ENCODE measurements at places on chromosomes 5 and 9.

- no peak for DNase-seq
Observed at GRCh38 chr5:62306323-62306895, 403 bp downstream of the KIF2A start.

DNA sequence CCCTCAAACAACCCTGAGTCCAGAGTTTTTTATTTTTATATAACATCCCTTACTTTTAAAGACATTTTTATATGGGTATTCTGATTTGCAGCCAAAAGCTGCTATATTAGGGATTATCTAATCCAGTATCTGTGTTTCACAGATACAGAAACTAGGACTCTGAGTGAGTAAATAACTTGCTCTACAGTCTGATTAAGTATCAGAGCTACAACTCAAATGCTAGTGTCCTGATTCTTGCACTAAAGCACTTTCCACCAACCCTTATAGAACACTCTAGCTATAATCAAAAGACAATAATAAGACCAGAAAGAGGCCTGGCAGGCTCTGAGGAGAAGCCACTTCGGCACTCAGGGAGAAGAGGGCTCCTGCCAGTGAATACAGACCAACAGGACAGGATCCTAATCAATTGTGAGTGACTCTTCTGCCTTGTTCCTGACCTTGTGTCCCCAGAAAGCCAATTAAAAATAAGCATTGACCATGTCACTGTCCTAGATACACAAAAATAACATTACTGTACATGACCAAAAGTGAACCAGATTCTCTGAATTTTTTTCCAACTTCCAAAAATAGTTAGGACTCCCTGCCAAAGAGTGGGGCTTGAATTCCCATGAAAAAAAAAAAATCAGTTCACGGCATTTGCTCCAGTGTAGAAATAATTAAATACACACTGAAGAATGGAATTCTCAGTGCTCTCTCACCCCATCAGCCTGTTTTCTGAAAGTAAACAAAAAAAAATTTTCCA, 63.6 kb upstream of the MAP3K1 start:
- DNase-seq: no peak

- no peak for DNase-seq
Observed at GRCh38 chr9:91197232-91198181, 164.2 kb downstream of the AUH start.

- DNase-seq: no peak
Observed at GRCh38 chr9:79592726-79593493, 21.1 kb downstream of the TLE4 start.

DNA sequence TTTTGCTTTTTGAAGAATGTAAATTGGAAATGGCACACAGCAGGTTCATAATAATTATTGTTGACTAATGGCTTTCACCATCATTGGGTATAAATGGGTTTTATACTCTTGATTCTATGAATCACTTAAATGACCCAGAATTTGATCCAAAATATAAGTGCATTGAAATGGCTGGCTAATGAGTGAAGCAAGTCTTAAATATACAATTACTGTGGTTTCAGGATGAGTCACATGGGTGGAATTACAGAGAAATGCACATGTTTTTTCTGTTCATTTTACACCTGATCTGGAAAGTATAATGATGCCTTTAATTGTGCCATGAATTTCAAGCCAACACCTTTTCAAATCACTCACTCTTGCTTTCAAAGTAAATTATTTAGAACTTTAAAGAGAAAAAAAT, 380.8 kb upstream of the CD180 start:
- DNase-seq: no peak

DNA sequence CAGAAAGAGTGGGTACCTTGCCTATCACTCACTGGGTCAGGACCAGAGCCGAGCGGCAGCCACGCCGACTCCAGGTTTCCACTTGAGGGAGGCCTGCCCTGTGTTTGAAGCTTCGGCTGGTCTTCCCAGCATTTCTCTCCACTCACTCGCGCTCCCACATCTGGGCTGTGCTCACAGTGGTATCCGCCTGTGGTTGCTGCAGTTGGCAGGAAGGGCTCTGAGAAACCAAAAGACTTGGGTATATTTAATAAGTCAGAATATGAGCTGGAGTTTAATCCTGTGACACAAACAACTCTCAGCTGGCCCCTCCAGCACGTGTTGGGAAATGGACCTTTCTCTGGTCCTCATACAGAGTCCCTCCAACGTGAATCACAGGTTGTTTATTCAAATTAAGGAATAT, 70.9 kb downstream of the SPRY4 start:
- no peak for DNase-seq

DNA sequence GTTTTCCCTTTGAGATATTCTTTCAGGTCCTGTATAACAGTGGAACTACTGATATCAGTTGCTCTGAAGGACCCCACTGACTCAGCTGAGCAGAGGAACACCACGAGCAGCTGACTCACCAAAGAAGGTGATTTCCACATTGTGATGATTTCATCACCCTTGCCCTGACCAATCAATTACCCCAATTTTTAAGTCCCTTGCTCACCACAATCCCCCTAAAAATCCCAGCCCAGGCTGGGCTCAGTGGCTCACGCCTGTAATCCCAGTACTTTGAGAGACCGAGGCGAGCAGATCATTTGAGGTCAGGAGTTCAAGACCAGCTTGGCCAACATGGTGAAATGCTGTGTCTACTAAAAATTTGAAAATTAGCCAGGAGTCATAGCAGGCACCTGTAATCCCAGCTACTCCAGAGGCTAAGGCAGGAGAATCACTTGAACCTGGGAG, 125.3 kb upstream of the ABCA1 start:
- no peak for DNase-seq

- DNase-seq: no peak
Observed at GRCh38 chr5:99543841-99544240, 615.0 kb upstream of the CHD1 start.

GRCh38 chr5:83751201-83751600, 30.5 kb upstream of the HAPLN1 start:
- no peak for DNase-seq

DNA sequence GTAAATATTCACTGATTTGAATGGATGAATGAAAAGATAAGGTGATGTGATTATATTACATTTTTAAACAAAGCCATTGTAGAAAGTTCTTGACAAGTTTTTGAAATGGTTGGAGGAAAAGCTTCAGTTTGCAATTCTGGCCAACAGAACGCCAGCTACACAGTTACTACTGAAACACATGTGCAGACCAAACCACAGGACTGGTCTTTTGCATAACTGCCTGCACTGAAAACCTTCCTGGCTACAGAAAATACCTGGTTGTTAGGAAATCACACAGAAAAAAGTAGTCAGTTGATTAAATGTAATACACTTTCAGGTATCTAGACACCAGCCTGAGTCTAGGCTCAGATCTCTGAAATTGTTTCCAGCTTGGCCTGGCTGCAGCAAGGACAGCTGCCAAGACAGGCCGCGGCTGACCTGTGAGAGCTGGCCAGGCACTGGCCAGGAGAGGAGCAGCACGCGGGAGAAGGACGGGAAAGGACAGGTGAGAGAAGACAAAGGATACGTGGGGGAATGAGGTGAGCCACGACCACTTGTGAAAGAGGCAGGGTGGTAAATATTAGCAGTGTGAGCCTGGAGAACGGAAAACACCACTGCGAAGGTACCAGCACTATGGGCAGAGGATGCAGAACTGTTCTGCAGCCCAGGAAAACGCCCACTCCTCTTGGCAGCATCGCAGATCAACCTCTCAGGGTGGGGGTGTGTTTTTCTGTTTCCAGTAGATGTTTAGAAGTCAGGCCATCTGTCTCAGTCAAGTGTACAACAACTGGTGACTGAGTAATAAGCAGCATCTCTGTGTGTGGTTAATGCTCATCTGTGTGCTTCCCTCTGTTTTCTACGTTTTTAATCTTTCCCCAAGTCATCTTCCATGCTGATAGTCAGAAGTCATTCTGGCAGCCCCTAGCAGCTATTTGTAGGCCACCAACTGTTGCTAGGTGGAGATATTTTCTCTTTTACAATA, 137.4 kb downstream of the SCAMP1 start:
- no peak for DNase-seq

GRCh38 chr5:44329716-44330115, 59.5 kb downstream of the FGF10 start:
- DNase-seq: no peak

- DNase-seq: no peak
Observed at GRCh38 chr9:16303506-16303905, 567.0 kb downstream of the BNC2 start.

GRCh38 chr5:162654661-162655405, 587.3 kb downstream of the GABRG2 start:
- DNase-seq: no peak

DNA sequence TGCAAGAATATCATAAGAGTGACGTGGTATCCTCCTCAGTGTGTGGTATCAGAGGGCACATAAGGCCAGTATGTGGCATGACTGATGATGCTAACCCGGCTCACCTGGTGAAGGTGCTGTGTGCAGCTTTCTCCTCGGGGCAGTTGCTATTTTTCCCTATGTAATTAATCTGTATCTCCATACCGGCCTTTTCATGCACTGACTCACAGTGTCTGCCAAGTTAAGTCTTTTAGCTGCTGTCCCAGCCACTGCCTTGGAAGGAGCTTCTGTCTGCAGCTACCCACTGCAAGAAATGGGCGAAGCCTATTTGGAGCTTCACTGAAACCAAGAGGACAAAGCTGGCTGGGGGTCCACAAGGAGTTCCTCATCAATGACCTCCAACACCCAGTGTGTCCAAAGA, 46.0 kb downstream of the NXNL2 start:
- no peak for DNase-seq

DNA sequence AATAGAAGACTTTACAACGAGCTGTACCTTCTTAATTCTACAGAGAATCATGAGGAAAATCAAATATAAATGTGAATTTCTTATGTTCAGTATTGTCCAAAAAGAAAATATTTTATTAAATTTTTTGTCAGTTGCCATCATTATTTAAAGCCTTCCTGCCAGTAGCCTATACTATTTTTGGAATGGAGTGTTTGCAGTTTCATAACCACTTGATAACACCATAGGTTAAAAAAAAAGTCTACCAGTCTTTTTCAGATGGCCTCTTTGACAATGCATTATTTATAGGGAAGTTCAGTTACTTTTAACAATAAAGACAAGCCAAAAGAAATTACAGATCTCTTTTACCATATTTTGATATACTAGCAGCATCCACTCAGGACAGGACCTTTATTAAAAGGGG, 80.3 kb upstream of the CCDC152 start:
- DNase-seq: no peak

DNA sequence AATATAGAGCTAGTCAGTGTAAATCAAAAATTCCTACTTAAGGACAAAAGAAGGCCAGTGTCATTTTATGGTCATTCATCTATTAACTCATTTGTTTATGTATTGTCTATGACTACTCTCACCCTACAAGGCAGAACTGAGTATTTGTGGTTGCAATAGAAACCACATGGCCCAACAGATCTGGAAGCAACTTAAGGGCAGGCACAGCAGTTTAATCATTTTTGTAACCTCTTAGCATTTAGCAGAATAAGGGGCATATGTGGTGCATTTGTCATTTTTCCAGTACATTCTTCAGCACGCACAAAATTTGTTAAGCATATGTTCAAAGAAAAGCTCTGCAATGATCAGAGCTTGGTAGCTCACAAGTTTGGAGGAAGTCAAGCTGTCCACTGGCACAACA, 1.1 kb downstream of the FKBP15 start:
- DNase-seq: no peak

DNA sequence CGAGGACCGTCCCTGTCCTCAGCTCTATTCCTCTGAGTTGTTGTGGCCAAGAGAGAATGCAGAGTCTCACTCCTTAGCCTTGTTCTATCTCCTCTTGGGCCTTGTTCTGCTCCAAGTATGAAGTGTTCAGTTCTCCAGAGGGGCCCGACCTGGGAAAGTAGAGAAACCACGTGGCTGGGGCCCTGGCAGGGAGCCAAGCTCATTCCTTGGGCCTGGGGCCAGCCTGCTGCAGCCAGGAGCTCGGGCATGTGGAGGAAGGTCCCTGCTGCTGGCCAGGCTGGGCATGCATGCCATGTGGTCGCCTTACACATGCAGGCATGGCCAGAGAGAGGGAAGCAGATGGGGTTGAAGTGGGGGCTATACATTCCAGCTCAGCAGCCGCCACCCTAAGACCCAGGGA, 60.7 kb downstream of the COL27A1 start:
- no peak for DNase-seq

GRCh38 chr5:126098330-126099017, 324.7 kb upstream of the GRAMD2B start:
- DNase-seq: no peak

DNA sequence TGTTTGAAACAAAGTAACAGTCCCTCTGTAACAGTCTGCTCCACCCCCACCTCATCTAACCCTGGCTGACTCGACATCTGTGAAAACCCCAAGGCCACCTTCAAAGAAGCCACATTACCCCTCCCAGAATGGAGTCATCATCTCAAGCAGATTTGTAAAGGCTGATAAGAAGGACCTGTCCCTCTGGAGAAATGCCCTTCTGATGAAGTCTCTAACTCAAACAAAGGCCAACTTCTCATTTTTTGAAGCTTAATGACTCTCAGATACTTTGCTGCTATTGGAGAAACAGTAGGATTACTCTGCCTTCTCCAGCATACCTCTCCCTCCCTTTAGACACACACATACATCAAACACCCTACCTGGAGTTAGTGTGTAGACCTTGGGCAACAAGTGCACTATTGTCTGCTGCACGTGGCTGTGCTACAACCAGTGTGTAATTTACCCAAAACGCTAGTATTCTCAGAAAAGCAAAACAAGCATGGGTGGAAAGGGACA, 5.3 kb upstream of the SUSD1 start:
- DNase-seq: no peak

- no peak for DNase-seq
Observed at GRCh38 chr5:180607861-180608571, 16.7 kb upstream of the SCGB3A1 start.

- DNase-seq: no peak
Observed at GRCh38 chr5:159257629-159258283, 5.3 kb upstream of the UBLCP1 start.

Measured in GM12892 (cell line).